ENCODE measurements at places on chromosomes 13 and 19. TPM values are rescaled to one million over a fixed set of nuclear protein-coding genes. Genes with fewer than 3 reads are reported as not detected.
A peak's percentile ranks its signal among the peaks of the same experiment; 100 is the strongest.

- H3K4me3 ChIP-seq, result no peak overlapping the region
- no peaks in the 10 kb centered on the region for H3K36me3 ChIP-seq
- H3K4me1 ChIP-seq, result no peaks in the 10 kb centered on the region
- no peak overlapping the region for H3K27ac ChIP-seq
These were observed 1.4 kb downstream of the GRIN3B start for GRCh38 chr19:1001538-1002166.

VMAC gene
- 0.73 TPM for total RNA-seq

MYH14 gene
- 298 TPM for total RNA-seq

SMIM24 gene
- total RNA-seq, result not detected

ZNF44 gene
- total RNA-seq, result 8.3 TPM

DNA sequence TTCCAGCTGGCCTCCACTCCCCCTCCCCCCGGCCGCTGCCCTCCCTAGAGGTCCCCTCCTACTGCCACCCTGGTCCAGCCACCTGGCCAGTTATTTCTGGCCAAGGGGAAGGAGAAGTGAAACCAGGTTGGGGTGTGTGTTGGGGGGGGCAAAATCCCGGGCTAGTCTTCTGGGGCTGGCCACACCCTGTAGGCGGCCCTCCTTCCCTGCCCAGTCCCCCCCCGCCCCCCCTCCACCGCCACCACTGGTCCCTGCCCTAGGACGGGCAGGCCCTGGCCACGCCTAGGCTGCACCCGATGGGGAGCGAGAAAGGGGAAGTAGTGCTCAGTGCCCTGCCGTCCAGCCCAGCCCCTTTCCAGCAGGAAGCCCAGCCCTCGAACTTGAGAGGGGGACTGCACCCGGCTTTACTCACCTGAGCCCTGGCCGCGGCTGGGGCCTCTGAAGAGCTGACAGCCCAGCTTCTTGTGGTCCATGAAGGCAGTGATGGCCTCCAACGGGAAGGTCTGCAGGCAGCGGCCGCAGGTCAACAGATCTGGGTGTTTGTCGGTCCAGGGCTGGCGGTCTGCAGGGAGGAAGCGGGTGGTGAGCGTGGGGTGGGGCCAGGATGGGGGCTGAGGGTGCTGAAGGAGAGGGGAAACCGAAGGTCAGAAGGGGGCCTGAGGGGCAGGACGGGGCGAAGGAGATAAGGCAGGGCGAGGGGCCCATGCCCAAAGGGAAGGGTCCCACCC lies 813 bp downstream of the ZNF296 start:
- peaks cover 18% of the 10 kb centered on the region for H3K4me1 ChIP-seq
- peak overlapping the region; percentile 41 for H3K27ac ChIP-seq
- no peaks in the 10 kb centered on the region for H3K27me3 ChIP-seq
- DNase-seq, result peak; percentile 84

DNA sequence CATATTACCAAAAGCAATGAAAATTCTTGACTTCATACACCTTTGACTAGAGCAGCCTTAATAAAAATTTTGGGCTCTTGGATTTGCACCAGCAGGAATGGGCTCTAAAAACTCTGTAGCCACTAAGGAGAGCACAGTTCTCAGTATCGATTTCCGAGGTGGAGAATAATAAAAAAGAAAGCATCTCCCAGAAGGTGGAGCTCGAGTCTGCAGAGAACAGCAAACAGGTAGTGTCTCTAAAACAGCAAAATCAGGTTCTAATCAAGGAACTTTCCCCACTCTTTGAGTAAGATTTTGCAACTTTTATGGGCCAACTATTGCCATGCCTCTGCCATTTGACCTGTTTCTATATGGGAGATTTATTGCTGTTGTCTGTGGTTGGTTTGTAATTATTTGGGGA lies 258.7 kb upstream of the GPC6 start:
- no peaks in the 10 kb centered on the region for H3K36me3 ChIP-seq
- no peak for DNase-seq
- no peaks in the 10 kb centered on the region for H3K4me1 ChIP-seq
- no peaks in the 10 kb centered on the region for H3K27me3 ChIP-seq

- DNase-seq, result no peak
- H3K4me3 ChIP-seq, result no peak overlapping the region
- no peaks in the 10 kb centered on the region for H3K36me3 ChIP-seq
- no peak overlapping the region for H3K27ac ChIP-seq
- H3K4me1 ChIP-seq, result no peaks in the 10 kb centered on the region
- no peaks in the 10 kb centered on the region for H3K27me3 ChIP-seq
These were observed 10.6 kb downstream of the ERICH6B start for GRCh38 chr13:45604892-45605291.

- H3K36me3 ChIP-seq, result no peaks in the 10 kb centered on the region
- no peaks in the 10 kb centered on the region for H3K27me3 ChIP-seq
- no peak overlapping the region for H3K4me3 ChIP-seq
- no peak for DNase-seq
- no peaks in the 10 kb centered on the region for H3K4me1 ChIP-seq
- no peak overlapping the region for H3K27ac ChIP-seq
These were observed 1180.1 kb upstream of the ATXN8OS start for GRCh38 chr13:68927387-68928026.

DNA sequence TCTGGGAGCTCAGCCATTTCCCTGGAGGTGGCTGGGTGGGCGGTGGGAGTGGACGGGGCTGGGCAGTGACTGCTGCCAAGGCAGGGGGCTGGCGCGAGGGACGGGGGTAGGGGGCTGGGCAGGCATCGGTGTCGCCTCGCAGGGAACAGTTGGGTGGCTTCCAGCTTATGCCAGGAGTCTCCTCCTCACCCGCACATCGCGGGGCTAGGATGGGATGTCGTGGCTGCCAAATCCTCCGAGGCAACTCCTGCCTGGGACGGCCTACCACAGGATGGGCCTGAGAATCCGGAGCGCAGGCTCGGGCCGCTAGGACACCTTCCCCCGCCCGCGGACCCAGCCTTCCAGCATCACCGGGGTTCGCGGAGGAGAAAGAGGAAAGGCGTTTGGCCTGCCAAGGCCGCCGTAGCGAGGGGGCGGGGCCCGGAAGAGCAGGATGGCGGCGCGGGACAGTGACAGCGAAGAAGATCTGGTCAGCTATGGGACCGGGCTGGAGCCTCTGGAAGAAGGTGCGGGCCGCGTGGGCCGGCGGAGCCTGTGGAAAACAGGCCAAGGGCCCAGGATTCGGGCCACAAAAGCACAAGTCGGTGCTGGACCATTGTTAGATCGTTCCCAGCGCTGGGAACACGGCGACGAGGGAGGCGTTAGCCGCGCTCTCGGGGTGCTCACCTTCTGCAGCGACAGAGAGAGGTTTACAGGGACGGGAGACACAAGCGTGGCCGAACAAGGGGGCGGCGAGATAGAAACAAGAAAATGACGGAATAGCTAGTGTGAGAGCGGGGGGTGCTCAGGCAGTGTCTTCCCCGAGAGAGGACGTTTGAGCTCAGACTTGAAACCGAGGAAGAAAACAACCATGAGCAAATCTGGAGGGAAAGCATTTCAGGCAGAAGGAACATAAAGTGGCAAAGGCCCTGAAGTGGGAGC lies at the start of gene GPATCH1:
Gene GPATCH1 (plus strand): TSS at position 421 of the 921 bp plus-strand sequence. CDS start 13 bp downstream, at position 434.
- peaks cover 21% of the 10 kb centered on the region for H3K4me1 ChIP-seq
- peak; percentile 92 for DNase-seq

DNA sequence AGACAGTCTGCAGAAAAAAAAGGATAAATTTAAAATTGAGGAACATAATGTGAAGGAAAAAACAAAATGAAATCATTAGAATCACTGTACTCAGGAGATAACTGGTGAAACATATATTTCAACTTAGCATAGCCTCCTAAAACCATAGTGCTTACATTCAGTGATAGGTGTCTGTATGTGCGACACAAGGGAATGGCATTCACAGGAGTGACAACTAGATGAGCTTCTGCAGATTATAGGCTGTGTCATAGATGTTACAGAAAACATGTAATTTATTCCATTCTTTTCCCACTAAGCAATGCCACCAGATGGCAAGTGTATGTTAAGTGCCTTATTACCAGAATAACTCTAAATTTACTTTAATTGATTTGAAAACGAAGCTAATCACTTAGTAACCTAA lies 960.0 kb upstream of the PCDH20 start:
- no peak for DNase-seq
- H3K4me3 ChIP-seq, result no peak overlapping the region
- H3K4me1 ChIP-seq, result no peaks in the 10 kb centered on the region

- no peak for DNase-seq
- no peaks in the 10 kb centered on the region for H3K4me1 ChIP-seq
- H3K36me3 ChIP-seq, result no peaks in the 10 kb centered on the region
- no peak overlapping the region for H3K27ac ChIP-seq
- no peak overlapping the region for H3K4me3 ChIP-seq
- no peaks in the 10 kb centered on the region for H3K27me3 ChIP-seq
These were observed 443.9 kb downstream of the FGF9 start for GRCh38 chr13:22114630-22115311.

DNA sequence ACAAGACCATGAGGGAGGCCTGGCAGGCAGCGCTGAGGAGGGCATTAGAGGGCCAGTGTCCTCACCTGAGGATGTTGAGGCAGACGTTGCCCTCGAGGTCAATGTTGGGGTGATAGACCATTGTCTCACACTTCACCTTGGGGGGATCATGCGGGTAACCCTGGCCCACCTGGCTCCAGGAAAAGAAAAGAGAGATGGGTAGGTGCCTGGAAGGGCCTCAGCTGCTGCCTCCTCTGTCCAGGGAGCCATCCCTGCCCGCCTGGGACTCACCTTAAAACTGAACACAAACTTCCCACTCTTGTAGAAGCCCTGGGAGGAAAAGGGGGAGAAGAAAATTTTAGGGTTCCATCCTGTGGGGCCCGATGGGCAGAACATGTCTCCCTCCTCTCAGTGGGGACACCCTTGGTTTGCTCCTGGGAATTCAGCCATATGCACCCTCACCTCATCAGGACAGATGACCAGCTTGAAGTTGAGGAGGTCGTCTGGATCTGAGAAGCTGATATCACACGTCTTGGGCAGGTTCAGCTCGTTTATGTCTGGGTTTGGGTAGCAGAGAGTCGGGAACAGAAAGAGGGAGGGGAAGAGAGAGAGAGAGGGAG lies 1.7 kb downstream of the UBE2M start:
- H3K27me3 ChIP-seq, result no peaks in the 10 kb centered on the region
- peak overlapping the region; percentile 84 for H3K4me3 ChIP-seq
- H3K36me3 ChIP-seq, result peaks cover 37% of the 10 kb centered on the region
- H3K4me1 ChIP-seq, result peaks cover 49% of the 10 kb centered on the region
- H3K27ac ChIP-seq, result peak overlapping the region; percentile 97
- DNase-seq, result no peak

GRCh38 chr19:57830071-57830602 lies at the start of gene ZNF587B:
Gene ZNF587B, plus strand, starts transcription at chr19:57830299. Its CDS starts 230 bp downstream, at chr19:57830529.
- peak within 1 kb of the TSS; percentile 82 for H3K27ac ChIP-seq
- peaks cover 7% of the 10 kb centered on the region for H3K4me1 ChIP-seq
- peak; percentile 60 for DNase-seq
- H3K4me3 ChIP-seq, result peak within 1 kb of the TSS; percentile 65

CATSPERD gene
- not detected for total RNA-seq

DNA sequence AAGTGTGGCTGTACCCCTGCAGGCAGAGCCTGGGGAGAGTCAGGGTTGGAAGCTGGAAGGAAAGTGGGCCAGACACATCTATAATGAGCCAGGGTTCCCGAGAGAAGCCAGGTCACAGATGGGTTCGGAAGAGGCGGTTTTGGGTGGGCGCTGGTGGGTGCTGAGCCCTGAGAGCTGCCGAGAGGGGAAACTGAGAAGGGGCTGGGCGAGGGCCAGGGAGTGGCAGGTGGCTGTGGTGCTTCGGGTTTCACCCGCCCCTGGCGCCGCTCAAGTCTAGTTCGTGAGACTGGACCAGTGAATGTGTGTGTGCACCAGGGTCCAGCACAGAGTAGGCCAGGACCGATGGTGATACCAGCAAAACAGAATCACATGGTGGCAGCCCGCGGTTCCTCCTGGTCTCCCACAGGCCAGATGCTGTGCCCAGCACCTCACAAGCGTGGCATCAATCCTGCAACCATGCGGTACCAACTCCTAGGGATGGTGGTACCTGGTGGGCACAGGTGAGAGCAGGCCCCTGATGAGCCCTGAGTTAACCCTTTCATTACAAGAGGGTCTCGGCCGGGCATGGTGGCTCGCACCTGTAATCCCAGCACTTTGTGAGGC lies 1.8 kb upstream of the LRRC4B start:
- DNase-seq, result no peak
- H3K4me1 ChIP-seq, result no peaks in the 10 kb centered on the region
- H3K36me3 ChIP-seq, result no peaks in the 10 kb centered on the region
- H3K27ac ChIP-seq, result no peak overlapping the region

ATCAY gene
- not detected for total RNA-seq

KLF1 gene
- total RNA-seq, result not detected

GRCh38 chr19:9309974-9310446 lies 372 bp upstream of the ZNF699 start:
- no peaks in the 10 kb centered on the region for H3K27me3 ChIP-seq
- peaks cover 5% of the 10 kb centered on the region for H3K36me3 ChIP-seq
- H3K27ac ChIP-seq, result peak overlapping the region; percentile 87
- peak; percentile 88 for DNase-seq

GRCh38 chr19:17909003-17909732 lies 23.6 kb upstream of the CCDC124 start:
- no peak overlapping the region for H3K4me3 ChIP-seq
- no peaks in the 10 kb centered on the region for H3K4me1 ChIP-seq
- peaks cover 7% of the 10 kb centered on the region for H3K27me3 ChIP-seq
- DNase-seq, result no peak
- H3K27ac ChIP-seq, result no peak overlapping the region

MRI1 gene
- 6.4 TPM for total RNA-seq

DNA sequence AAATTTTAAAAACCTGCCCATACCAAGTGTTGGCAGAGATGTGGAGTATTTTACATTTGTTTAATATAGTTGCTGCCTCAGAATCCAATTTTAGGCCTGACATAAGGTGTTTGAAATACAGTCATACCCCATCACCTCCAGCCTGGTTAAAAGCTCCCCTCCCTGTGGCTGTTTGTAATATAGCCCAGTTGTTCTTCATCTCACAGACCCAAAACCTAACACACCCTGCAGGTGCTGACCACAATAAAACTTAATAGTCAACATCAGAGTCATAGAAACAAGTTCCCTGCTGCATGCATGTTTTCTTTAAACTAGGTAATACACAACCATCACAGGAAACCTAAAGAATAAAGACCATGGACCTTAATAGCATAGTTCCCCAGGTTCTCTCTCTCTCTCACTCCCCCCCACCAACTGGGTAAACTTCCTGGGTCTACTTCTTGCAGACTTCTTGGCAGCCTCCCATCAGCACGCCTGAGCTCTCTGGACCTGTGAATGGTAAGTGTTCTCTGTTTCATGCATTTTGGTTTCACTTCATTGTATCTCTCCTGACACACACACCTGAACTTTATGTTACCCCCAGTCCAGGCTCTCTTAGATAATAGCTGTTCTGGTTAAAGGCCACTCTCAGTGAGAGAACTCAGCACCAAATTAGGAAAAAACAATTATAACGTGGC lies 1369.9 kb downstream of the EFNB2 start:
- H3K4me3 ChIP-seq, result no peak overlapping the region
- no peak overlapping the region for H3K27ac ChIP-seq
- H3K36me3 ChIP-seq, result no peaks in the 10 kb centered on the region

Measured in psoas muscle (tissue), 8 donors.